MM.1S (cell line): ENCODE measurements at places on chromosomes 2 and 18.

GRCh38 chr2:1510176-1510575, 96.9 kb downstream of the TPO start:
- H3K27ac ChIP-seq, result no peak overlapping the region
- no peaks in the 10 kb centered on the region for H3K36me3 ChIP-seq

GRCh38 chr2:71714601-71715240, 261.4 kb downstream of the DYSF start:
- DNase-seq, result no peak
- H3K4me1 ChIP-seq, result no peaks in the 10 kb centered on the region
- H3K4me3 ChIP-seq, result no peak overlapping the region
- H3K36me3 ChIP-seq, result no peaks in the 10 kb centered on the region
- H3K27me3 ChIP-seq, result no peaks in the 10 kb centered on the region

- DNase-seq, result no peak
- H3K4me3 ChIP-seq, result no peak overlapping the region
- no peak overlapping the region for H3K27ac ChIP-seq
- no peaks in the 10 kb centered on the region for H3K4me1 ChIP-seq
Observed at GRCh38 chr18:61679836-61680235, 213.0 kb downstream of the RNF152 start.

DNA sequence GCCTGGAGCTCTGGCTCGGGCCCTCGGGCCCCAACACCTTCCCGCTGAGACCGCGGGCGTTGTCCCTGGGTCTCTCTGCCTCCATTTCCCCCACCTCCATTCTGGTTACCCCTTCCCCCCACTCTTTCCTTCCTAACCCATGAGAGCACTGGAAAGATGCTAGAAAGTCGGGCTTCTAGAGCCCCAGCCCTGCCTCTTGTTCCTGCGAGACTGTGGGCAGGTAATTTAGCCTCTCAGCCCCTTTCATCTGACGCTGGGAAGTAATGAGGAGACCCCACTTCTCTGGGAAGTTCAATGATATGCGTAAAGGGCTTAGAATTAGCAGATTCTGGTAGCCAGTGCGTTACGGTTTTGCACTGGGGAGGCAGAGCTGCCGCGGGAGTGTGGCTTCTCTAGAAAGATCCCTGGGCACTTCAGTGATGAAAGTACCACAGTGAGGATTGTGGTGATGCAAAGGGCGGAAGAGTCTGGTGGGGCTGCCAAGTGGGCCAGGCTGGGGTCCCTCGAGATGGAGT, 16.2 kb upstream of the ECEL1 start:
- no peaks in the 10 kb centered on the region for H3K36me3 ChIP-seq
- H3K4me3 ChIP-seq, result no peak overlapping the region
- no peak overlapping the region for H3K27ac ChIP-seq
- H3K4me1 ChIP-seq, result no peaks in the 10 kb centered on the region

GRCh38 chr2:30519796-30520195, 72.8 kb downstream of the LCLAT1 start:
- DNase-seq, result no peak
- no peaks in the 10 kb centered on the region for H3K36me3 ChIP-seq
- H3K4me3 ChIP-seq, result no peak overlapping the region

- H3K4me3 ChIP-seq, result no peak overlapping the region
- H3K27me3 ChIP-seq, result no peaks in the 10 kb centered on the region
- no peaks in the 10 kb centered on the region for H3K4me1 ChIP-seq
- H3K36me3 ChIP-seq, result no peaks in the 10 kb centered on the region
Observed at GRCh38 chr2:60633615-60634014, 80.2 kb upstream of the BCL11A start.

DNA sequence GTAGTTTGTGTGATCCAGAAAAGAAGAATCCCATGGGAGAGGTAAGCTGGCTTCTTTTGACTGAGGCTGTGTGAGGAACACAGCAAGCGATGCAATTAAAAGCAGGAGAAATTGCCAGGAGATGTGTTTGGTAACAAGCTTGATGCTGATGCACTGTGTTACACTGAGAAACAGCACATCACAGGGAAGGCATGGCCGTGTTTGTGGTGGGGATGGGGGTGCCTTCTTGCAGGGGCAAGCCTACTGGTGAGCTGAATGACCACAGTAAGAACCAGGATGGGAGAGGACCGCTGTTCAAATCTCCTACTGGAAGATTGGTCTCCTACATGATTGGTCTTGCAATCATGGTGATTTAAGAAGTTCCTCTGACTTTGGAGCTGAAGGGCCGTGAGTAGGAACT, 477.7 kb upstream of the HS6ST1 start:
- no peaks in the 10 kb centered on the region for H3K36me3 ChIP-seq
- no peak overlapping the region for H3K4me3 ChIP-seq
- peaks cover 20% of the 10 kb centered on the region for H3K4me1 ChIP-seq
- H3K27ac ChIP-seq, result no peak overlapping the region

- H3K36me3 ChIP-seq, result no peaks in the 10 kb centered on the region
- H3K27me3 ChIP-seq, result peaks cover 9% of the 10 kb centered on the region; the same call in 1 of the 2 replicates
- H3K4me1 ChIP-seq, result no peaks in the 10 kb centered on the region
- DNase-seq, result peak; percentile 60
- H3K27ac ChIP-seq, result no peak overlapping the region
Observed at GRCh38 chr2:71548646-71549425, 95.5 kb downstream of the DYSF start.

DNA sequence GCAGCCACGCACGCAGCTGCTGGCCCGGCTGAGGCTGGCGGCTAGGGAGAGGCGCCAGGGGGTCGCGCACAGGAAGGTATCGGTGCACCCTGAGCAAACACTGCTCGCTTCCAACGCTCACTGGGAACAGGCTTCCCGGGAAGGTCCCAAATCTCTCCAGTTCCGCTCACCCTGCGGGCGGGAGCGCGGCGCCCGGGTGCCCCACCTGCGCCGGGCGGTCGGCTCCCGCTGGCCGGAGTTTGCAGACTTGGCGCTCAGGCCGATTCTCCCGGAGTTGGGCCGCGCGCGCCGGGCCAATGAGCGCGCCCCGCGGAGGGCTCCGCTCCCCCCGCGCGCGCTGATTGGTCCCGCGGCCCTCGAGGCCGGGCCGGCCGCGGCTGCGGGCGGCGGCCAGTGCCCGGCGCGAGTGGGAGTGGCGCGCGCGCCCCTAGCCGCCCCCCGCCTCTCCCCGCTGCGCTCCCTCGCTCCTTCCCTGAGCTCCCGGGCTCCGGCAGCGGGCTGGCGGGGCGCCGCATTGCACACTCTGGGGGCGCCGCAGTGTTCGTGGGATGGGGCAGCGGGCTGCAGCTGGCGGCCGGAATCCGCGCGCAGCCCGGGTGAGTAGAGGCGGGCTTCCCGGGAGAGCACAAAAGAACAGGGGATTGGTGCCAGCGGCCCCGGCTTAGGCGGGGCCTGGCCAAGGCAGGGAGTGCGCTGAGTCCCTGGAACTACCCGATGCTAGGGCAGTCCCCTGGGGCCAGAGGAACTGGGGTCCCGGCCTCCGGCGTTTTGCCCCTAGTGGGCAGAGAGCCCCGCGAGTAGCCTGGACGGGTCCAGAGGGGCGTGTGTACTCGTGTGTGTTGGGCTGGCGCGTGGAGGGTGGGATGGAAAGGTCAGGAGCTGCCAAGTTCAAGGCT, at the start of gene LYPD6:
Gene LYPD6 (plus strand): TSS at position 461 of the 896 bp plus-strand sequence. CDS start 107,122 bp downstream, outside the sequence.
- peak within 1 kb of the TSS; percentile 75 for H3K4me3 ChIP-seq
- no peaks in the 10 kb centered on the region for H3K27me3 ChIP-seq
- no peaks in the 10 kb centered on the region for H3K4me1 ChIP-seq
- no peaks in the 10 kb centered on the region for H3K36me3 ChIP-seq

GRCh38 chr2:225008179-225008856, 34.0 kb downstream of the DOCK10 start:
- peaks cover 26% of the 10 kb centered on the region for H3K4me1 ChIP-seq
- H3K27ac ChIP-seq, result peak overlapping the region; percentile 34; the same call in 1 of the 2 replicates
- no peaks in the 10 kb centered on the region for H3K27me3 ChIP-seq
- DNase-seq, result peak; percentile 26

DNA sequence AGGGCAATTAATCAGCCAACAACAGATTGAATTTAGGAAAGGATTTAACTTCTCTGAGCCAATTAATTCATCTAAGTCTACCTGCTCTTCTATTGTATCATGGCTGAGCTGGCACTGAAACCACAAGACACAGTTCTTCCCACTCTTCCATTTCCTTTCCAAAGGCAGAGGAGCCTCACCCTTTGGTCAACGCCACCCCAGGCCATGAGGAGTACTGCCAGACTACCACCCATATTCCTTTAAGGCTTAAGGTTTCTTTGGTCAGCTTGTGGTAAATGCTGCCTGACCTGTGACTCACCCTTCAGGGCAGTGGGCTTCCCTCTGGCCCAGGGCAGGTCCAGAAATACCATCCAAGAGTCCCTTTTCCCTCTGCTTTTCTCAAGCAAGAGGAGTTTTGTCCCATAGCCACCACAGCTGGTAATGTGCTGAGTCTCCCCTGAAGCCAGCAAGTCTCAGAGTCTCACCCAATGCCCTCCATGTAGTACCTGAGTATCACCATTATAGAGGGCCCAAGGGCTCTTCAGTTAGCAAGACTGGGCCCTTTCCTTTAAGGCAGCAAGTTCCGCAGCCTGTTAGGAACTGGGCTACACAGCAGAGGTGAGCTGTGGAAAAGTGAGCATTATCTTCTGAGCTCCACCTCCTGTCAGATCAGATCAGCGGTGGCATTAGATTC, 900.5 kb upstream of the CRIM1 start:
- H3K4me3 ChIP-seq, result no peak overlapping the region
- DNase-seq, result no peak
- no peaks in the 10 kb centered on the region for H3K27me3 ChIP-seq
- H3K27ac ChIP-seq, result no peak overlapping the region
- no peaks in the 10 kb centered on the region for H3K36me3 ChIP-seq

GRCh38 chr2:224209555-224210285, 170.6 kb upstream of the SERPINE2 start:
- H3K36me3 ChIP-seq, result no peaks in the 10 kb centered on the region
- H3K27me3 ChIP-seq, result no peaks in the 10 kb centered on the region
- no peak overlapping the region for H3K27ac ChIP-seq
- no peaks in the 10 kb centered on the region for H3K4me1 ChIP-seq

GRCh38 chr2:236568068-236568921, 1.3 kb upstream of the ACKR3 start:
- no peak overlapping the region for H3K27ac ChIP-seq
- peaks cover 20% of the 10 kb centered on the region; the same call in 1 of the 2 replicates for H3K4me1 ChIP-seq
- no peaks in the 10 kb centered on the region for H3K36me3 ChIP-seq
- H3K27me3 ChIP-seq, result no peaks in the 10 kb centered on the region
- peak overlapping the region; percentile 46 for H3K4me3 ChIP-seq
- DNase-seq, result peak; percentile 38

- no peak for DNase-seq
- H3K36me3 ChIP-seq, result no peaks in the 10 kb centered on the region
- H3K4me1 ChIP-seq, result no peaks in the 10 kb centered on the region
- H3K27ac ChIP-seq, result no peak overlapping the region
Observed at GRCh38 chr2:225019105-225019504, 23.2 kb downstream of the DOCK10 start.

GRCh38 chr2:120422465-120423160, 76.7 kb downstream of the INHBB start:
- H3K27me3 ChIP-seq, result peaks cover 25% of the 10 kb centered on the region; the same call in 1 of the 2 replicates
- H3K4me3 ChIP-seq, result no peak overlapping the region
- no peak overlapping the region for H3K27ac ChIP-seq
- DNase-seq, result no peak
- H3K4me1 ChIP-seq, result no peaks in the 10 kb centered on the region

GRCh38 chr2:1715184-1716013, 28.9 kb downstream of the PXDN start:
- H3K4me3 ChIP-seq, result no peak overlapping the region
- DNase-seq, result no peak
- no peaks in the 10 kb centered on the region for H3K27me3 ChIP-seq
- H3K4me1 ChIP-seq, result no peaks in the 10 kb centered on the region
- no peaks in the 10 kb centered on the region for H3K36me3 ChIP-seq
- H3K27ac ChIP-seq, result no peak overlapping the region

DNA sequence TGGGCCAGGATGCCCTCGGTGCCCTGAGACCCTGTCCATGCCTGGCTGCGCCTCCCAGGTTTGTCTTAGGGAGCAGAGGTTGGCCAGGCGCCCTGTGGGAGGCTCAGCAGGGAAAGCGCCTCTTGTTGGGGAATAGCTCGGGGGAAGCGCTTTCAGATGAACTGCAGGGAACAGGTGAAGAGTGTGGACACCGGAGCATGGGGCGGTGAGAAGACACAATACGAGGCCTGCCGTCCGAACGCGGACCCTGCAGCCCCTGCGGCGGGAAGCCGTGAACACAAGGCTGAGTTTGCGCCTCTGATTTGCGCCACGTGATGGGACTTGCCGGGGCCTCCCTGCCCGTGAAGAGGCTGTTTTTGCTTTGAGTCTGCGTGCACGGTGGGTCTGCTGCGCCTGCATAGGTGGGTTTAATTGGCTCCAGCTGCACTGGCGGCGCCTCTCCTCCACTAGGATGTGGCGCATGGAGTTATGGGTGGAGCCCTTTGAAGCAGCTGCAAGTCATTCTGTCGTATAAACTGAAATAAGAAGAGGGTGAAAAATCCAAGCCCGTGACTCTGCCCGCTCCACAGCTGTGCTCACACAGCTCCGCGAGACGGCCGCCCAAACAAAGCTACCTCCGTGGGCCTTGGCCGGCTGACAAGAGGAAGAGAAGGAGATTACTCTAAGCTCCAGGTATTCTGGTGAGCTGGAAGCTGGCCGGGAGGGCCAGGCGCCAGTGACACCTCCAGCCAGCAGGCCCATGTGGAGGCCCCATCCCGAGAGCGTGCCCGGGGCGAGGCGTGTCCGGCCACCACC, 103.5 kb upstream of the CTDP1 start:
- no peaks in the 10 kb centered on the region for H3K27me3 ChIP-seq
- H3K36me3 ChIP-seq, result no peaks in the 10 kb centered on the region
- no peak overlapping the region for H3K27ac ChIP-seq

- no peaks in the 10 kb centered on the region for H3K27me3 ChIP-seq
- H3K36me3 ChIP-seq, result no peaks in the 10 kb centered on the region
- DNase-seq, result no peak
- no peaks in the 10 kb centered on the region for H3K4me1 ChIP-seq
- H3K27ac ChIP-seq, result no peak overlapping the region
Observed at GRCh38 chr2:146227152-146228019, 1617.4 kb upstream of the ACVR2A start.

- H3K27me3 ChIP-seq, result no peaks in the 10 kb centered on the region
- H3K36me3 ChIP-seq, result no peaks in the 10 kb centered on the region
- H3K4me3 ChIP-seq, result no peak overlapping the region
- no peak overlapping the region for H3K27ac ChIP-seq
Observed at GRCh38 chr2:58515827-58516573, 274.9 kb upstream of the FANCL start.

DNA sequence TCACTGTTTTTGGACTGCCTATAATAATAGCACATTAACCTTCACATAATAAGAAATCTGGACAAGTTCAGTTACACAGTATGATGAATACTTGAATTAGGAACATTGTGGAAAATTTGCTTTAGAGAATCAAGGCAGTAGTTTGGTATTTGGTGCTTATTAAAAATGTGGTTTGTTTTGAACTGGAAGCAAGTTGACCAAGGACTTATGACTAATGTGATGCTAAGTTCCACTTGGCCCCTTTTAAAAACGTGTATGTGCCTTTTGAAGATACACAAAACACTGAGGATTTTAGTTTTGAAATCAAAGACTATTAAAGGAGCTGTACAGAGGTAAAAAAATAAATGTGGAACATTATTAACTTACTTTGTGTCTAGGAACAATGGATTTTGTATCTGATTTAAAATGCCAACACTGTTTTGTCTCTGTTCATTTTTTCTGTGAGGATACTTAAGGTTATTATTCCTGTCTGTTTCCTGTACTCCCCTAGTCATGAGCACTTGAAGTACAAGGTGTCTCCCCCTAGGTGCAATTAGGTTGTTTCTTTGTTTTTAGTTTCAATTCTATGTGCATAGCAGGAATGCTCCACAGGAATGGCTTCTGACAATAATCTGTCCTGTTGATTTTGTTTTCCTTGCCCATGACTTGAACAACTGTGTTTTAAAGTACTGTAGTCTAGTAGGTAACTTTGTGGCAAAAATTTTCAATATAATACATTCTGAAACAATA, 49.6 kb upstream of the PTH2R start:
- no peak for DNase-seq
- no peaks in the 10 kb centered on the region for H3K27me3 ChIP-seq
- no peak overlapping the region for H3K4me3 ChIP-seq
- peaks cover 4% of the 10 kb centered on the region for H3K36me3 ChIP-seq
- no peaks in the 10 kb centered on the region for H3K4me1 ChIP-seq
